ENCODE measurements at places on chromosomes 7 and 10.
A peak's percentile ranks its signal among the peaks of the same experiment; 100 is the strongest.

GRCh38 chr10:70374775-70375614 lies 7.4 kb downstream of the LRRC20 start:
- no peak for DNase-seq

- no peak for DNase-seq
Observed at GRCh38 chr10:2850202-2850601, 217.1 kb upstream of the PFKP start.

DNA sequence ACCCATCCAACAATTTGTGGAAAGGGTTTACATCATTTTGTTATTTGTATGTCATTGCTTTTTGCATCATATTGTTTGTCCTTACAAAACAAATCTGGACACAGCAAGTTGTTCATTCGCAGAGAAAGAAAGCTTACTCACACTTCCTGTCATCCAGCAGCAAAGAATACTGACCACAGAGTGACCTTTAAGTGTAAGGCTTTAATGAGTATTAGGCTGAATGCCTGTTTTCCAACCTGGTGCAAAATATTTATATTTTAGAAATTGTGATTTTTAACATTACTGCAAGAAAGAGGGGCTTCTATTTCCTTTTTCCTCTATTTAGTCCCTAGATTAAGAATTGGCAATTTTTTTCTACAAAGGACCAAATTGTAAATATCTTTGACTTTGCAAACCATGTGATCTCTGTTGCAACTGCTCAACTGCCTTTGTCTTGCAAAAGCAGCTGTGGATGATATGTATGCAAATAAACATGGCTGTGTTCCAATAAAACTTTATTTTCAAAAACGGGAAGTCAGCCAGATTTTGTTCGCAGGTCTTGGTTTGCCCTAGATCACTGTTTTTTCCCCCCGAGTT lies 27.8 kb upstream of the ITGB1 start:
- DNase-seq, result peak; percentile 86

DNA sequence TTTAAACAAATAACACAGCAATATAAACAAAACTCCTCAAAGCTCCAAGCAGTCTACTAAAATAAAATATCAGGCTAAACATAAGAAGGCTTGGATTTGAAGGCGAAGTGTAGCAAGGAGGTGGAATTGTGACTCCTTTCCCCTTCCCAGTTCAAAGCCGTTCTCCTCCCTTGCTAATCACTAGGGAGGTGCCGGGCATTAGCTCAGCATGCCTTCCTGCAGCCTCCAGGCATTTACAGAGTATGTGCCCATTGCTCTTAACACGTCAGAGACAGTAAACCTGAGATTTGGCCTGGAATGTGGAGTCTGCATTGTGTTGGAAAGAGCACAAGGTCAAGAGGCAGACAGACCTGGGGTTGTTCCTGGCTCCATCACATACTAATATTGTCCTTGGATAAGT lies 15.6 kb downstream of the CNNM1 start:
- no peak for DNase-seq

DNA sequence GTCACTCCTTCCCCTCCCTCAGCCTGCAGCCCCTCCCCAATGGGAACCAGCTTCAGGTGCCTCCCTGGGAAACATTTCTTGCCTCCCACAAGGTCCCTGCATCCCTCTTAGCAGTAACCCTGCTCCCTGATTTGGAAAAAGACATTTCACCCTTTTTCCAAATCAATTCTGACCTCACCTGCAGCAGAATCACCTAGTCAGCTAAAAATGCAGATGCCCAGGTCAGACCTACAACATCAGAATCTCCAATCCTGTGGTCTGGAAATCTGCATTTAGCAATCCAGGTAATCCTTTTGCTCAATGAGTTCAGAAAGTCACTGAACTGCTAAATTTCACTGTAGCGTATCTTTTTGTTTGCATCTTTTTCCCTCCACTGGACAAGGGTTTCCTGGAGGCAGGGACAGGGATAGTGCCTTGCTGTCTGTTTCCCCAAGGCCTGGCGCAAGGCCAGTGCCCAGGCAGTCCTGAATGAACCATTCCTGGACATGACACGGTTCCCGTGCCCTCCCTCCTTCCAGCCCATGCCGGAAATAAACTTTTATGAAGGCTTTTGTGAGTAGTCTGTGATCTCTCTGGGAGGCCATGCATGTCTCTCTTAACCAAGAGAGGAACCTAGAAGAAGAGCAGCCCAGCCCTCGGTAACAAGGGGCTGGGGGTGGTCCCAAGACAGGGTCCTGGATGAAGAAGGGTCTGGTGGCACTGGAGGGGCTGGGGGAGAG lies 44.0 kb downstream of the COL13A1 start:
- no peak for DNase-seq

- DNase-seq, result no peak
Observed at GRCh38 chr10:99360934-99361333, 31.8 kb downstream of the CNNM1 start.

DNA sequence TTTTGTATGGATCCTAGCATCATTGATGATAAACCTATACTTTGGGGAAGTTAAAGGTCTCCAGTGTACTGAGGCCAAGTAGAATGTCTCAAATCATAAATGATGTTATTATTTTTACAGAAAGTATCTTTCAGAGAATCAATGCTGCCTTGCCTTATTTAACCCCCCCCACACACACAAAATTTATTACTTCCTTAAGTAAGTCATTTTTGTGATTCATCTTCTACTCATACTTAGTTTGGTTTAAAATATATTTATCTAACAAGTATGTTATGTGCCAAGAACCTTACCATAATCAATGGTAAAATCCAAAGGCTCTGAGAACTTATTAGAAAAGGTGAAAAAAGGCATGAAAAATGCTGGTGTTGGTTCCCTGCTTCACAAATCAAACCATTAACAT lies 18.8 kb upstream of the CLDN12 start:
- DNase-seq, result no peak

DNA sequence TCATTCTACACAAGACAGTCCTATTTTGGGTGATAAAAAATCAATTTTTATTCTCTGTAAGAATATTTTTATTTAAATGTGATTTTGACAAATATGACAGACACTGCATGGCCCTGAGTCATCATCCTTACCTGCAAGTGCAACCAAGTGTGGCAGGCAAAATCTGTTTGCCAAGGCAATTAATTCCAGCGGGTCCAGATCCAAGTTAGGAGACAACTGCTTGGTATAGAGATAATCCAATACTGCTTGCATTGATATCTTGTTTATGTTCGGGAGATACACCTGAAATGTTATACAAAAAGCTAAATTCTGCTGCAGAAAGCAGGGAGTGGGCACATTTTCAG lies 66.2 kb downstream of the RHOBTB1 start:
- DNase-seq, result no peak

DNA sequence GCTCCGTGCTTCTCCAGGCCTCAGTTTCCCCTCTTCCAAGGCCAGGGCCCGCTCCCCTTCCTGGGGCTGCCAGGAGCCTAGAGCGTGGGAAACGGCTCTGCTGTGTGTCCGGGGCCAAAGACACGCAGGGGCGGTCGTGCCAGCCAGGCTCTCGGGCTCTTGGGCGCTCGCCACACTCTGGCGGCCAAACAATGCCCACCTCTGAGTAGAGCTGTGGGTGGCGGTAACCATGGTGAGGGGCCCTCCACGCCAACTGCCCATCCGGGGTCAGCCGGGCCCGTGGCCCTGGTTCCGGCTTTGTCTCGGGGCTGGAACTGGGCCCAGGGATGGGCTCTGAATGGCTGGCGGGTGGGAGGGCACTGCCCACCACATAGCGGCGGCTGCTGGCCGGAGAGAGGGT lies 16.0 kb downstream of the GRIFIN start:
- DNase-seq, result no peak

- DNase-seq, result peak; percentile 30
Observed at GRCh38 chr7:140316165-140316661, 82.1 kb downstream of the SLC37A3 start.

- no peak for DNase-seq
Observed at GRCh38 chr7:21547501-21547900, 4.7 kb downstream of the DNAH11 start.

DNA sequence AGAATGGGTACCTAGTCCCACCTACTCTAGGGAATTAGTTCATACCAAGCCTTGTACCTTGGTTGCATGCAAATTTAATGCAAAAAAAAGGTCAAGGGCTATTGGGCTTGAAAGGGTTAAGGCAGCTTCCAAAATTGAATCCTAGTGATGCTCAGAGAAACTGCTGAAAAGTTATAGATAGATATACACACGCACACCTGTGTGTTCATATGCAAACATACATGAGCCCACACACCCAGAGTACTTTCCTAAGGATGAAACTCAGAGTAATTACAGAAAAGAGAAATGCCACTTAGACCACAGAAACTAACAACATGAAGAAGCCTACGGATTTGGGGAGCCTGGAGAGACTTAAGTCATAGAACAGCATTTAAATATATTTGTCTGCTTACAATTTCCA lies 1.5 kb downstream of the SLC25A13 start:
- no peak for DNase-seq

DNA sequence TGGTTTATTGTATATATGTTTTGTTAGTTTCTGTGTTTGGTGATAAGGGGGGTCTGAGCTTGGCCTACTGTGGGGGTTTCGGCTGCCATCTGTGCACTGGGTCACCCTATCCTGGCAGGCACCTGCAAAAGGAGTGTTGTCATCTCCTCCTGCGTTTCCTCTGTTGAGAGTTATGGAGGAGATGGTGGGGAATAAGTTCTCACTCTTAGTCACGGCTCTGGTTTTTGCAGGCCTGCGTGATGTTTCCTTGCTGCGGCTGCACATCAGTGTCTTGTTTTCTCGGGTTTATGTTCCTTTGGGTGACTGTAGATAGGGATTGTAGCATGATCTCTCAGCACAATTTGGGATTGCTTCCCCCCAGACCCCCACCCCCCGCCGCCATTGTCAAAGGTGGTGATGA lies 36.8 kb downstream of the CCM2 start:
- no peak for DNase-seq

DNA sequence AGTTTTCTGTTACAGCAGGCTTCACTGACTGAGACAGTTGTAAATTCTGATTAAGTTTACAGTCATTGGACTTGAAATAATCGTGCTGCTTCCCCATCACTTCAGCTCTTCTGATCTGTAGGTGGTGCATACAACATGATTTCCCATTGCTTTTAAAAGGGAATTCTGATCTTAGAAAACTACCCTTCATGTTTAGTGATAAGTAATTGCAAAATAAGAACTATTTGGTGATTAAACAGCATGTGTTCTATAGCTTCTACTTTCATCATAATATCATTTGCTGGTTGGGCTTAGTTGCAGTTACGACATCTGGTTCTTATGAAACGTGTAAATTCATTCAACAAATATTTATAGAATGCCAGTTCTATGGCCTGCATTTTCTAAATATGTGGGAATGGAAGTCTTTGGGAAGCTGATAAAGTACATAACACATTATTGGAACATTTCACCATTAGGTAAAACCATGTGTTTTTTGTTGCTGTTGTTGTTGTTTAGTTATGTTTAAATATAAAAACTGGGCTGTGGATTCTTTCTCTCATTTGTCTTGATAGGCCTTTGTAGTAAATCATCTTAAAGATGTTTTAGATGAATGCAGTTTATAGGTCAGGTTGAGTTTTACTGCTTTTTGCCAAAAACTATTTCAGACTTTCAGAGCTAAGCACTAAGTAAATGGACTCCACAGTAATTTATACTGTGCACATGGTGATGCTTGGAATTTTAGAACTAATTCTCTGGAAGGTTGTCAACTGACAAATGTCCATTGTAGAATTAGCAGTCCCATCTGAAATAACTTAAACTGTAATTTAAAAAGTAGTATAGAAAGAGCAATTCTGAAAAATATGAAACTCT lies 13.1 kb downstream of the GNAI1 start:
- DNase-seq, result no peak

- DNase-seq, result no peak
Observed at GRCh38 chr7:11430112-11430511, 401.9 kb downstream of the THSD7A start.

GRCh38 chr10:12228851-12229250 lies 32.9 kb downstream of the CDC123 start:
- DNase-seq, result no peak

DNA sequence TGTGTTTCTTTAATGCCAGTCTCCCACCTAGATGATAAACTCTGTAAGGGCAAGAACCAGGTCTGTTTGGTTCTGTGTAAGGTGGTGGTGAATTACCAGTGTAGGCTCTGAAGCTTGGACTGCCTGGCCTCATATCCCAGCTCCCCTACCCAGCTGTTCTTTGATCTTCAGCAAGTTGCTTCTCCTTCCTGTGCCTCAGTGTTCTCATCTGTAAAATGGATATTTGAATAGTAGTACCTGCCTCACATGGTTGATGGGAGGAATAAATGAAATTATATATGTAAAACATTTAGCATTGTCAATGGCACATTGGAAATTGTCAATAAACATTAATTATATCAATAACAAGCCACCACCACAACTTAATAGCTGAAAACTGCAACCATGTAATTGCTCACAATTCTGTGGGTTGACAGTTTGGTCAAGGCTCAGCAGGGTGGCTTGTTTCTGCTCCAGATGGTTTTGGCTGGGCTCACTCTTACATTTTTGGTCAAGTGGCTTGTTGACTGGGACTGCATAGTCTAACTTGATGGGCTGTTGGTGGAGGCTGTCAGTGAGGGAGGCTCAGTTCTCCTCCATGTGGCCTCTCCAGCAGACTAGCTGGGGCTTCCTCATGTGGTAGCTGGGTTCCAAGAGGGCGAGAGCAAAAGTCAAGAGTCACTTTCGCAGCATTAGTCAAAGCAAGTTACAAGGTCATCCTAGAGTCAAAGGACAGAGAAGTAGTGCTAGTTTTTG lies 84.5 kb upstream of the DUSP5 start:
- DNase-seq, result no peak

DNA sequence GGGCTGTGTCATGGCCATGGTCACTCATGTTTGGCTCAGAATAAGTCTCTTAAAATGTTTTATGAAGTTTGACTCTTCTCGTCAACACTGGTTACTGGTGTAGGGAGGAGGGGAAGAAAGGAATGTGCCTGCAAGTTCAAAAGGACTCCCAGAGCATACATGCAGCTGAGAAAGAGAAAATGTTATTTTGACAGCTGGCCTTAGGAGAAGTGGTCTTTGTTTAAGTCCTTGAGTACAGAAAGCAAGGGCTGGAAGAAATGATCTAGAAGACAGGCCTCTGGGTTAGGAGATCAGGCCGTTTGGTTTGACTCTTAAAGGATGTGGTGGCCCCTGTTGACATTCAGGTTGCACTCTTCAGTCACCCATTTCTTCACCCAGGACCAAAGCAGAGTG lies 245.5 kb downstream of the REEP3 start:
- DNase-seq, result peak; percentile 48

- no peak for DNase-seq
Observed at GRCh38 chr10:4781955-4782354, 44.1 kb upstream of the AKR1E2 start.

- no peak for DNase-seq
Observed at GRCh38 chr10:97217299-97217698, 31.5 kb upstream of the SLIT1 start.

DNA sequence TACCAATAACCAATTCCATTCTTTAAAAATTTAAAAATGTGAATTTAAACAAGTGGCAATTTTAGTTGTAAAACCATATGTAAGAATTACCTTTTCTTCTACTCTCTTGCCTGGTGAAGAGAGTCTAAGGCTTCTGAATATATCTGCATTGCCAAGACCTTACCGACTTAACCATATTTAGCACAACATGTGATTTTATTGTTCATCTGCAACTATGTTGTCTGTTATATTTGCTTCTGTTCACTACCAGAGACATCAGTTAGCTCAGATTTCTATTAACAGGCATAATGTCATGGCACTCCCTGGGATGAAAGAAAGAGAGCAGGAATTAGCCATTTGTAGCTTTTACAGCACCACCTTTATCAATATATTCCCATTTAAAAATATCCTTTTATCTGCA lies 55.3 kb downstream of the CHN2 start:
- no peak for DNase-seq
